ENCODE measurements at places on chromosomes 6 and 20.

GRCh38 chr6:142935553-142936517 lies 9.1 kb downstream of the HIVEP2 start:
- DNase-seq = no peak

DNA sequence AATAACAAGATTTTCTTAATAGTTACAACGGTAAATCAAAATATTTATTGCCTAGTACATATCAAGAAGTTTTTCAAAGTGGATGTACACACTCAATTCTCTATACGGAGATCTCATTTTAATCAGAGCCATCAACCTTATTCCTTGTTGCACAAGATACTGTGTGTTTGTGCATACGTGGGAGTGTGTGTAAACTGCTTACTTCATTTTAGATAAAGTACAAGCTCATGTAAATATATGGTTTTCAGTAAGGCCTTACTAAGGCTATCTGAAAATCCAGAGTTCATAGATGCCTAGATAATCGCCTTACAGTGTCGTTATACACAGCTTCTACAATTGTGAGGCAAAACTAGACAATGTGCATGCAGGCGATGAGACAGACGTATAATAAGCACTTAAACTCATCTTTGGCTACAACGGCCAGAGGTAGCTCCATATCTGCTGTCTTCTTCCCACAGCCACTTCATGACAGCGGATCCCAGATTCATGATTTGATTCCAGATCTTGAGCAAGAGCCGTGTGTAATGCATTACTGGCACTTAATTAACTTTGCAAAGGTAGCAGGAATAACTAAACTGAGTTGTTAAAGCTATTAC lies 2.5 kb downstream of the PERP start:
- DNase-seq = no peak

DNA sequence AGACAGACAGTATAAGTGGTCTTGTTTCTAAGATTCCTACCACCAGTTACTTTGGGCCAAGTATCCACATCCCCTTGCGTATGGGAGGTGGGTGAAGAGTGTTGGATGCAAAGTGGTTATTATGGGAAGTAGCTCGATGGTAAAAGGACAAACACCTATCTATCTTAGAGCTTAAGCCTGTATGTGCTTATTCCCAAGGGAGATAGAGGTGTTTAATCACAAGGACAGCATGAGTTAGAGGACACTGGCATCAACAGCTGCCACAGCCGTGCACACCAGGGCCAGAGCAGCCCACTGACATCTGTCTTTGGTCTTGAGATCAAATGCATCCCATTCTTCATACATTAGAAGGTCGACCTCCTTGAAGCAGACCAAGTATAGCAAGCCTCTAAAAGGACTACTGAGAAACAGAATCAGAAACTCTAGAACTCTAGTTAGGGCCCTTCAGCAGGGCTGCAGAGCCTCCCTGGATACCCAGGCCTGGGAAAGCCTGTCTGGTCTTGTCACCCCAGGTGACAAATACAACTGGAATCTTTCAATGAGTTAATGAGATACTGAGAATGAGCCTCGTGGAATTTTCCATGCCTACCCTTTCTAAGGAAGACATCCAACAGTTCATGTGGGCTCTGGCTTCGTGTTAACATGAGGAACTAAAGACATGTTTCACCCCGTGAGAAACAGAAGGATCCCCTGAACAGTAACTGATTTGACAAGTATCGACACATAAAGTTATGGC lies 28.7 kb downstream of the TXNDC5 start:
- no peak for DNase-seq

DNA sequence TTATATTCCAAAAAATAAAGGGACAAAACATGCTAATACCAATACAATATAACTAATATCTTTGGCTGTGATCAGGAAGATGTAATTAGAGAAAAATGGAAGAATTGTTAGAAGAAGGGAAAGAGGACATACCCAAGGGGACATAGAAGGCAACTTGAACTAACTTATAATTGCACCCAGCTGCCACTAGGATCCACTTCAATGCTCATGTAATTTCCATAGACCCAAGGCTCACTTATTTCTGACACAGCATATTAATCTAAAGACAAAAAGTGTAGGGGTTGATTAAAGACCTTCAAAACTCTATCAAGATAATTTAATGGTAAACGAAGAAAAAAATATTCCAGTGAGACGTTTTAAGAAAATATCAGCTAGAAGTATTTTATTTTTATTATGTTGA lies 396.0 kb upstream of the ADGRB3 start:
- DNase-seq = no peak

GRCh38 chr6:18053555-18054445 lies 66.4 kb upstream of the KIF13A start:
- no peak for DNase-seq

DNA sequence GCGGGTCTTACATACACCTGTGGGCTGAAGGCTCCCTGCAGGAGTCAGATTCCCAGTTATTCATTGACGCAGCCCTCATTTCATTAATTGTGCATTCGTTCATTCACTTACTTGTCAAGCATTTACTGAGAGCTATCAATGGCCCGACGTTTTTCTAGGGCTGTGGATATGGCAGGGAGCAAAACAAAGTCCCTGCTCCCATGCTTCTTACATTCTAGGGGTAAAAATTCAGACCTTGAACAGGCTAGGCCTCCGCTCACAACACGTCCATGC lies 369 bp upstream of the NSFL1C start:
- no peak for DNase-seq

DNA sequence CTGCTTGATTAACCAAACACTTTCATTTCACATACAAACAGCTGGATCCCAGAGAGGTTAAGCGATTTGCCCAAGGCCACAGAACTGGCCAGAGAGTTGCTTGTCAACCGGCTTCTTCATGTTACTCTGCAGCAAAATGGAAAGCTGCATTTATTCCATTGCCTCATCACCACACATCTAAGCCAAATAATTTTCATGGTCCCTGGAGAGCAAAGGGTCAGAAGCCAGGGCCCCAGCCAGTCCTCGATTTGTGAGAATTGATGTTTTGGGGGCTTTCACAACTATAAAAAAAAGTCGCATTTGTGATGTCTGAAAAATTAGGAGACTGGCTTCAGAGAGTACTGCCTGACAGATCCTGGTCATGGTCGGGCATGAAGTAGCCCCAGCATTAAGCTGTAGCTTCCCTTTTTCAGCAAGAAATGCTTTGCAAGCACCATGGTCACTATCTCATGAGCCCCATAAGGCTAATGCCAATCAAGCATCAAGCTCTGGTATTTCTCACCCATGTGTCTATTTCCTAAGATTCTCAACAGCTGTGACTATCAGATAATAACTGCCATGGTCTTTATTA lies 95.8 kb downstream of the BANF2 start:
- no peak for DNase-seq

DNA sequence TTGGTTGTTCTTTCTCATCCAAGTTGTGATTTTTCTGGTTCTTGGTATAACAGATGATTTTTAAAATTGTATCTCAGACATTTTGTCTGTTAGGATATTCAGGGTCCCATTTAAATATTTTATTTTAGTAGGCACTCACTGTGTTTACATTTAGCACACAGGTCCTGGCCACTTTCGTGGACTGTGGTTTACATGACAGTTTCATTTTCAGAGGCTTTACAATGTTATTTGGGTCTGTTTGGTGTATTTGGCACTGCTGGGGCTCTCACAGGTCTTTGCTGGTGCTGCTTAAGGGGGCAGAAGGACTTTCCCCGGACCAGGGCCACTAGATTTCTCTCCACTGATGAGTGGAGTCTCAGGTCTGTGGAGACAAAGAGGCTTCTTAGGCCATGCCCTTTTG lies 75.5 kb upstream of the TGM3 start:
- no peak for DNase-seq

GRCh38 chr6:136323431-136324112 lies 33.9 kb upstream of the BCLAF1 start:
- no peak for DNase-seq

GRCh38 chr6:79420054-79420453 lies 117.2 kb downstream of the LCA5 start:
- no peak for DNase-seq

- no peak for DNase-seq
Observed at GRCh38 chr6:150753371-150754064, 112.0 kb upstream of the MTHFD1L start.

DNA sequence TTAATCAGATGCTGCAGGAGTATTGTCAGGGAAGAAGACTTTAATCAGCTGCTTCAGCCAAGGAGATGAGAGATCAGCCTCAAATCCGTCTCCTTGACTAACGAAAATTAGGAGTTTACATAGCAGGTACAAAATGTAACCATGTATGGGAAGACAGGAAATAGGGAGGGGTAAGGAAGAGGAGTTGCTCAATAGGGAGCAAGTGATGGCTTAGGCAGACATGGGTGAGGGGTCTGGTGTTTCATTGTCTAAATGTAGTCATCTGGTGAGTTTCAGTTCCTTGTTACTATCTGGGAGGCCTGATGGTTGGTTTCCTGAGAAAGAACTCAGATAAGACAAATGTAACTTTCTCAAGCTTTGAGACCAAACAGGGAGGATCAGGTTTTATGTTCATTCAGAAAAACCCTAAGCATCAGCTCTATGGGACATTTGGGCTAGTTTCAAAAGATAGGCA lies 217.3 kb upstream of the SULF2 start:
- no peak for DNase-seq

GRCh38 chr20:61801857-61802442 lies 263.7 kb downstream of the TAF4 start:
- no peak for DNase-seq

DNA sequence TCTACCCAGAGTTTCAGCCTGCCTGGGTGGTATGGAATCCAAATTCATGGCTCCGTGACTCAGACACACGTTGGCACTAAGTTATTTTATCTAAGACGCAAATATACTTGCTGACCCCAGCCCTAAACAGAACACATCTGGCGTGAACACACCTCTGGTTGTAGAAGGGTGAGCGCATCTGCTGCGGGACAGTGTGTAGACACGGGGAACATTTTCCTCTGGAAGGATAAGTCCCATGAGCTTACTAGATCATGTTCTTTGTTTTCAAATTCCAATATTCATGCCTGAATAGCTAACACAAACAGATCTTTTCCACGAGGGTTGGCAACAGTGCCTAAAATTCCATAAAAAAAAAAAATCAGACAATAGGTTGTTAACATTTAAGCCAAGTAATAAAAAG lies 87.8 kb downstream of the TMEM170B start:
- no peak for DNase-seq

DNA sequence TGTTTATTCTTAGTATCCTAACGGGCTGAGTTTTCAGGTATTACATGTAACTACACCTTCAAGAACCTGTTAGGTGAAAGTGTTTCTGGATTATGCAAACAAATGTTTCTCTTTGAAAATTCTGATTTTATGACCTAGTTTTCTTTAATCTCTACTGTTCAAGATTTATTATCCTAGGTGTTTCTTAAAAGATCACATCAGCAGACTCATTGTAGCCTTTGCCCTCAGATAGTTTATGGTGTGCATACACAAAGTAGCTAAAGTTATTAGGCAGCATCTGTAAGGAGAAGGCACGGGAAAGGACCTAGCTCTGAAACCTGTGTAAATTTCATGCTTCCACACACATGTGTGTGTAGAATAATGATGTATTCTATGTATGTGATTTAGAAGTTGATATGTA lies 21.7 kb downstream of the PANK2 start:
- no peak for DNase-seq

GRCh38 chr6:108091288-108091687 lies 16.7 kb upstream of the OSTM1 start:
- DNase-seq = no peak

- no peak for DNase-seq
Observed at GRCh38 chr6:34592208-34592952, 36.3 kb upstream of the SPDEF start.

- no peak for DNase-seq
Observed at GRCh38 chr6:75076009-75076408, 129.8 kb downstream of the COL12A1 start.

GRCh38 chr6:108585921-108586536 lies 25.3 kb downstream of the FOXO3 start:
- no peak for DNase-seq

DNA sequence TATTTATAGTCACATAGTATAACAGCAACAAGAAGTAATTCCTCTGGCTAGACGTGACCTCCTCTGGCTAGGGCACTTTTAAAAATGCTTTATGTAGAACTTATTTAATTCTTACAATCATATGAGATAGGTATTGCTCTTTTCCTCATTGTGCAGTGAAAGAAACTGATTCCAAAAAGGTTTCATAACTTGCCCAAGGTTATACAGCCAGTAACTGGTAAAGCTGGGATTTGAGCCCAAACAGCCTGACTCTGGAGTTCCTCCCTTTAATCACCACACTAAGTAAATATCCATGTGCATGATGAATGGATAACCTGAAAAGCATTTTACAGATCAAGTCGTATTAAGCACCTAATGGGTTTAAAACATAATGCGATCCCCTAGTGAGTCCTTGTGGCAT lies 214.6 kb downstream of the PRL start:
- no peak for DNase-seq

GRCh38 chr20:44644667-44645131 lies 6.8 kb downstream of the ADA start:
- DNase-seq = peak; percentile 77

GRCh38 chr20:17530716-17531664 lies at the start of gene BFSP1:
TSS of gene BFSP1 (minus strand) at chr20:17531379. CDS start at chr20:17531329, 50 bp downstream.
- DNase-seq = peak; percentile 10

DNA sequence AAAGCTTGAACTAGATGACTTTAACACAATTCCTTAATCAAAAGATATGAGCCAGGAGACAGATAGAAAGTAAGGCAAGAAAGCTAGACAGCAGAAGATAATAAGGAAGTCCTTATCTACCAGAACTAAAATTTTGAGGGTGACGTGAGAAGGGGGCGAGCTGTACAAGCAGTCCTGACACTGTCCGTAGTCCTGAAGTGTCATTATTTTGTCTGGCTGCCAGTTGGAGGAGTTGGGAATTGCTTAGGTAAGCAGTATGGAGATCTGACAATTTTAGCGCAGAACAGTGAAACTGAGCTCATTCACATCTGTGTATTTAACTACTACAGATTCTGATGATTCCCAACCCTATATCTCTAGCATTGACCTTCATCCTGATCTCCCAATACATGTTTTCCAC lies 25.8 kb upstream of the CEP85L start:
- DNase-seq = no peak

DNA sequence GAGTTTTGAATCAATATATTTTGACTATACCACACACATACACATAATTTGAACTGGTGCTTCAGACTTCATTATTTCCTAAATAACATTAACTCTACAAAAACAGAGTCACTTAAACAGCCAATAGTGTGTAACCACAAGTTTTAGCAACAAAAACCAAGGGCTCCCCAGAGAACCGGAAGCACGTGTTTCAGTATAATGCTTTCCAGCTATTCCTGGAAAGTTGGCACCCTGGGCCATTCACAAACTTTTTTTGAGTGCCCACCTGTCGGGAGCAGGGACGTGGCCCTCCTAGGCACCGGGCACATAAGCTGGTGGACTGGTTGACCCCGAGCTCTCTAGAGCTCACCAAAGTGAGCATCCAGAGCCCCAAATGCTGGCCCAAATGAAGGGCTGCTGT lies 1.9 kb upstream of the SLC35D3 start:
- no peak for DNase-seq

GRCh38 chr6:122114717-122115116 lies 284.7 kb upstream of the HSF2 start:
- no peak for DNase-seq

GRCh38 chr20:54645445-54646155 lies 170.2 kb downstream of the DOK5 start:
- no peak for DNase-seq

All from T-helper 2 cell (primary cell).